Adrenal gland (tissue), 19 donors: ENCODE measurements at places on chromosomes 2 and 18. TPM values are rescaled to one million over a fixed set of nuclear protein-coding genes. Genes with fewer than 3 reads are reported as not detected.

GRCh38 chr2:196275646-196276352 lies 104.4 kb upstream of the STK17B start:
- DNase-seq = no peak

Gene ZSWIM2
- polyA plus RNA-seq = not detected

Gene TMEM37
- polyA plus RNA-seq = 8.5 TPM

DNA sequence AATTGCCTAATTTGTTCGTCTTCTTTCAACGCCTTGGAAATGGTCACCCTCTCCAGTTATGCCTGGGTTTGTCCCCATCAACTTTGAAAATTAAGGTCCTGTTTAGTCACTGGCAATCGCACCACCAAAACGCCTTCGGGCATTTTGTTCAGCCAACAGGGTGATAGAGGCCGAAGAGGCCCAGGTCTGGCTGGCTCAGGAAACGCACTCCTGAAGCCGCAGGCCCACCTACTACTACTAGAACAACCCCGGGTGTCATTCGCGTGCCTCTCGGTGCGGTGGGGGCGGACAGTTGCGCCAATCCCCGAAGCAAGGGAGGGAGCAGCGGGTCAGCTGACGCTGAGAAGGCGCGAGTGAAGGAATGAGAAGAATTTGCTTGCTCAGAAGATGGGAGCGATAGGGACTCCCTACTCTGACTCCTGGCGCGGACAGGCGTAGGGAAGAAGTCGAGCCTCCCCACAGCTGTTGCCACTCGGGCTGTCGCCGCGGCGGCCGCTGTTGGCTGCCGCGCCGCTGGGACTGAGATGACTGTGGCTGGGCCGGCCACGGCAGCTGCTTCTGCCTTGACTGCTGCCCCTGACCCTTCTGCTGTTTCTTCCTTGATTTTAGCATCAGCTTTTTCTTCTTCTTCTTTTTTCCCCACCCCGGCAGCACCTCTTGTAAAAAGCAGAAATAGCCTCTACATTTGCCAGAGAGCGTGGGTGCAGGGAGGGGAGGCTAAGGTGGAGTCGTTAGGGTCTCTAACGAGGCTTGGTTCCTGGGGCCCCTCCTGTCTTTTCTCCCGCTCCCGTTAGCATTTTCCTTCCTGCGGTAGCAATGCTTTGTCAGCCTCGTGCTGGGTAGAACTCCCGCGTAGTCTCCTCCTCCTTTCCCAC lies 387.6 kb downstream of the FIGN start:
- peak; percentile 65 for DNase-seq

DNA sequence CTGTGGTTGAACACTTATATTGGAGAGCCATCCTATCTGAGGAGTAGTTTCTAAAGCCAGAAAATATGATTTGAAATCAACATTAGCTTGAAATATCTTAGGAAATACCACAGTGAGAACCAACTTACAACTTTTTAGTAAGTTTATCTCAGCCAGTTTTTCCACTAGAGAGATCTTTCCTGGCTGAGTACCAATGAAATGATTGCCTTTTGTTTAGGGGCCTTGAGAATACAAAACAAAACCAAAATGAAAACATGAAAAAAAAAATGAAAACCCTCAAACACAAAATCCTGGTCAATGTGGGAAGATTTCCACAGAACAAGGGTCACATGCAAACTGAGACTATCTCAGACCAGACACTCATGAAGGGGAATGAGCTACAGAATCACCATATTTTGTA lies 429.0 kb downstream of the SETBP1 start:
- DNase-seq = no peak

Gene MSTN
- 1.7 TPM for polyA plus RNA-seq

Gene POMC
- polyA plus RNA-seq = 115 TPM

Gene ZNF407
- 4.4 TPM for polyA plus RNA-seq

DNA sequence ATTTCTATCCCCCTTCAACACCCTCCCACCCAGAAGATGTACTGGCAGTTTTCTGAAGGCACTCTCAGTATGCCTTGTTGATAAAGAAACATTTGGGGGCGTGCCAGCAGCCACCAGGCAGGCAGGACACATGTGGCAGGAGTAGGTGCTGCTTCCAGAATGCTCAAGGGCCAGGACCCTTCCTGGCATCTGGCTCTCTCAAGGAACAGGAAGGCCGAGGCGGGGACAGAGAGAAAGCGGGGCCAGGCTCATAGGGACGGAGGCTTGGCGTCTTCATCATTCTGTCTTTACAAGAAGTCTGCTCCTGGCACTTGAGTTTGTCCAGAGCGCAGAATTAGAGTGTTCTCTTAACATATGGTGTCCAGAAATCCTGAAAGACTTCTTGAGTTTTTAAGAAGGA lies 121.6 kb downstream of the FAM210A start:
- DNase-seq = no peak

Gene LIMS2
- polyA plus RNA-seq = 142 TPM

DNA sequence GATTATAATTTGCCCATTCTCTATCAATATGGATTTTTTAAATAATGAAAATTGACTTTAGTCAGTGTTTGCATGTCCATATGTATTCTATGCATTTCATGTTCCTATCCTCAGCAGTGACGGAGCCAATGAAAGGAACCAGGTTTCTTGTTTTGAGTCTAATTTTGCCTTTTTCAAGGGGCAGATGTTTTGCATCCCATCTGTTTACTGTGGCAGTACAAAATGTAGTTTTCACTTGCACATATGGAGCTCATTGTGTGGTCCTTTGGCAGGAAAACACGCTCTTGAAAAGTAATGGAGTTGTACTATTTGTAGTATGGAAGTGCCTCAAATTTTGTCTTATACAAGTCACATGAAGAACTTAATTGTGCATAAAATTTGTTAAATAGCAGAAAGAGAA lies 127.8 kb downstream of the AGPS start:
- DNase-seq = no peak

Gene ALPG
- polyA plus RNA-seq = not detected

Gene RAD51AP2
- 0.16 TPM for polyA plus RNA-seq

- no peak for DNase-seq
These were observed 22.2 kb downstream of the ZNF516 start for GRCh38 chr18:76472829-76473228.

GRCh38 chr2:107323946-107324565 lies 438.1 kb upstream of the ST6GAL2 start:
- DNase-seq = no peak

DNA sequence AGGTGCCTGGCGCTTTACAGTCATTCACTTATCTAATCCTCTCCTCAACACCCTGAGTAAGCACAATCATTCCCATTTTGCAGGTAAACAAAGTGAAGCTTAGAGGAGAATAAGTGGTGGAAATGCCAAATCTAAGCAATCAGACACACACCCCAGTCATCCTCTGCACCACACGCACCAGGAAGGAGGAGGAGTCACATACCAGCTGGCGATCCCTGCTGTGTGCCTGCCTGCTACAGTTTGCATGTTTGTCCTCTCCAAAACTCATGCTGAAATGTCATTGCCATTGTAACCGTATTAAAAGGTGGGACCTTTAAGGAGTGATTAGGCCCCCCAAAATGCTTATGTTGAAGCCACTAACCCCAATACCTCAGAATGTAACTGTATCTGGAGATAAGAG lies 93.7 kb downstream of the LOXHD1 start:
- no peak for DNase-seq

GRCh38 chr2:160336635-160337034 lies 136.6 kb upstream of the ITGB6 start:
- DNase-seq = no peak

- DNase-seq = no peak
These were observed 40.5 kb upstream of the GAREM1 start for GRCh38 chr18:32511147-32511546.

DNA sequence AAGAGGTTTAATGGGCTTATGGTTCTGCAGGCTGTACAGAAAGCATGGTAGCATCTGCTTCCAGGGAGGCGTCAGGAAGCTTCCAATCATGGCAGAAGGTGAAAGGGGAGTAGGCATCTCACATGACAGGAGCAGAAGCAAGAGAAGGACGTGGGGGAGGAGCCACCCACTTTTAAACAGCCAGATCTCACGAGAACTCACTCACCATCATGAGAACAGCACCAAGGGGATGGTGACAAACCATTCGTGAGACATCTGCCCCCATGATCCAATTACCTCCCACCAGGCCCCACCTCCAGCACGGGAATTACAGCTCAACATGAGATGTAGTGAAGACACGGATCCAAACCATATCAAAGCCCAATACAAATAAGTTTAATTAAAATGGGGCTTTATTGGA lies 113.8 kb downstream of the ATL2 start:
- DNase-seq = no peak

GRCh38 chr2:218387369-218388194 lies 5.5 kb downstream of the SLC11A1 start:
- DNase-seq = peak; percentile 71

DNA sequence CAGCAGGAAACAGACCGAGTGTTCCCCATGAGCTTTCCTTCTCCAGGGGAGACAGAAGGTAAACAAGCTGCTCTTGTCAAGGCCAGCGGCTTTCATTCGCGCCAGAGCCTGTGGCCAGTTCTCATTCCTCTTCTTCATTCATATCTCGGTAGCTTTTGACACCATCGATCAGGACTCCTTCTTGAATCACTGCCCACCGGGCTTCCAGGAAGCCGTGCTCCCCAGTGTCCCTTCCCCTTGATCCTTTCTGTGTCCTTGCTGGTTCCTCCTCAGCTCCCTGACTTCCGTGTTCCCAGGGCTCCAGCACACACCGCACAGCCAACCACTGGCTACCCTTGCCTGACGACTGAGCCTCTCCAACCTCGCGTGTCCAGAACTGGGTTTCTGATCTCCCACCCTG lies 14.1 kb downstream of the SLC66A3 start:
- DNase-seq = peak; percentile 57

- no peak for DNase-seq
These were observed 447.6 kb upstream of the ID2 start for GRCh38 chr2:8234253-8234652.

- DNase-seq = no peak
These were observed 13.7 kb downstream of the MTERF4 start for GRCh38 chr2:241088376-241088775.

DNA sequence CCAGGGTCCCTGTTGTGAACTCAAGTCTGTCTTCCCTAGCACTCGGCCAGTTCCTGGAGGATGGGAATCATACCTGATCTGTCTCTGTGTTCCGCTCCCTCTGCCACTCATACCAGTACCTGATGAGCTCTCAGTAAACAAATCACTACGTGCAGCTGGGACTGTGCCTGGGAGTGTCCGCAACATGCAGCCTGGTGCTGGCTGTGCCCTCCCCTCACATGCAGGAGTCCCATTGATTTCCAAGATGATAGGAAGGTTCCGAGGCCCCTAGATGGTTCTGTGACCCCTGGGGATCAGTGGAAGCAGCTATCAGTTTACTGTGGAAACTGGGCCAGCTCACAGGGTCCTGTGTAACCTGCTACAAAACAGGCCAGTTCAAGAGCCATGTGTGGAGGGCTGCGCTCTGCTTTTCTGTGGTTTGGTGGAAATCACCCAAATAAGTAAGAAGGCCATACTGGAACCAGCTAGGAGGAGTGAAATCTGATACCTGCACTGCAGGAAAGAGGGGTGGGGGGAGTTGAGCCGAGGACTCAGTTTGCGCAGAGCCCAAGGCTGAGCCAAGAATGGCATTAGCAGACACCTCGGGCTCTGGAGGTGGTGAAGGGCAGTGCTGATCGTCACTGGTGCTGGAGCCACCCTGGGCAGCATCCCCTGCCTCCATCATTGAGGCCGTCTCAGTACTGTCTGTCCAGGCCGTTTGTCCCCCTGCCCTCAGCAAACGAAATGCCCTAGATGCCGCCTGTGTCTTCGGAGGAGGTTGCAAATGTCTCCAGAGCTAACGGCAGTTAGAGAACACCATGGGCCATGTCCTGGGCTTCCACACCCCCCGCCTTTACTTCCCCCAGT lies 93.3 kb downstream of the KLHL29 start:
- no peak for DNase-seq

DNA sequence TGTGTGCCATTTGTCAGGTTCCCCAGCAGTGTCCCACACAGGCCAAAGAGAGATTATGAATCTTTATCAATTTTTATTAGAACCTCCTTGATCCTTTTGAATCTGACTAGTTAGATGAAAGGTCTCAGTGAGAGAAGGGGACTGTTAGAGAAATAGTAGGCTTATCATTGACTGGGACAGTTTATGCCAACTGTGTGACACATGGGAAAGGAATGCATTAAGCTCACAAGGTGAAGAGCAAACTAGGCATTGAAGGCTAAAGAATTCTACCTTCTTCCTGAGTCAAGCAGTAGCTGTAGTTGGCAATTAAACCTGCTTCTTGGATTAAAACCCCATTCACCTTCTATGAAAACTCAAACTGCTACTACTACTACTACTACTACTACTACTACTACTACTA lies 389.6 kb upstream of the CDH19 start:
- DNase-seq = no peak

GRCh38 chr2:86806059-86806857 lies 15.5 kb upstream of the CD8A start:
- no peak for DNase-seq

Gene ASB1
- 28.8 TPM for polyA plus RNA-seq

Gene NCKAP5
- 1.1 TPM for polyA plus RNA-seq

DNA sequence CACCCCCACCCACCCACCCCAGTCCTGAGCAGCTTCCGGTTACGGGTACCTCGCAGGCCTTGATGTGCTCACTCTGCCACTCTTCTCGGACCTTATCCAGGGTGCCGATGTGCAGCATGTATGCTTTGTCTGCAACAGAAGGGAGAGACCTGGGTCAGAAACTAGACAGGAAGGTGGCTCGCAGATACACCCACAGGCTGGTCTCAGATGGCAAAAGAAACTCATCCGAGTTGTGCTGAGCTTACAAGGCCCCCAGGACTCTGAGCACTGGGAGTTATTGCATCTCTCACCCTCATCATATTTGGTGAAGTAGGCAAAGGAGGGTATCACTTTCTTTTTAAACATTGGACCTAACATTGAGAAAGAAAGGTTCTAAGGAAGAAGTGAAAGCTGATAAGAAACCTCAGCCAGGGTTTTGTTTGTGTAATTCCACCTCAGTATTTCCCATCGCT lies 30.6 kb upstream of the EPG5 start:
- DNase-seq = no peak

- no peak for DNase-seq
These were observed 369.8 kb downstream of the ARHGAP15 start for GRCh38 chr2:143499061-143499460.

DNA sequence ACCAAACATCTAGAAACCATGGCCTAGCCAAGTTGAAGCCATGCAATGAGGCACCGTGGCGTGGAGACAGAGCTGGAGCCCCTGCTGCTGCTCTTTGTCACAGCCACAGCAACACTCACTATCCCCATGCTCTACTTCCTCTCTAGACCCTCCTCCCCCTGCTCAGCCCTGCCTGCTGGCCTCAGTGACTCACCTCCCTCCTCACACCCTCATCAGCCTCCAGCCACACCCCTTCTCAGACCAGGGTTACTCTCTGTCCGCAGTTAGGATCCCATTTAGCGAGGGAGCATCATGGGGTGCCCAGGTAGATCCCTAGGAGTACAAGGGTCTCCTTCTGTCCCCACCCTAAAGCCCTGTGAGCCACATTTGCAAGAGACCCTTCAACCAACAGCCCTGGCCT lies 25.4 kb upstream of the SOX11 start:
- no peak for DNase-seq

Gene WNT6
- not detected for polyA plus RNA-seq

Gene MPP4
- polyA plus RNA-seq = 0.37 TPM

- no peak for DNase-seq
These were observed at the start of gene CLASP1 for GRCh38 chr2:121649149-121649595. Gene CLASP1, minus strand, starts transcription at chr2:121649462. Its CDS starts 43,567 bp downstream, at chr2:121605895.

Gene SPDYA
- 1.9 TPM for polyA plus RNA-seq
